Type B pancreatic cell (in vitro differentiated cells): ENCODE measurements at places on chromosomes 3 and 15. TPM values are rescaled to one million over a fixed set of nuclear protein-coding genes. Genes with fewer than 3 reads are reported as not detected.

GRCh38 chr15:69612112-69612511, 159.5 kb downstream of the RPLP1 start:
- H3K27ac ChIP-seq: no peak overlapping the region
- DNase-seq: no peak
- peaks cover 27% of the 10 kb centered on the region for H3K27me3 ChIP-seq
- H3K4me3 ChIP-seq: no peak overlapping the region

GRCh38 chr3:141646760-141647561, 91.1 kb upstream of the RNF7 start:
- no peaks in the 10 kb centered on the region for H3K36me3 ChIP-seq
- H3K27me3 ChIP-seq: no peaks in the 10 kb centered on the region
- H3K4me3 ChIP-seq: no peak overlapping the region
- H3K4me1 ChIP-seq: peaks cover 19% of the 10 kb centered on the region
- H3K27ac ChIP-seq: no peak overlapping the region

DNA sequence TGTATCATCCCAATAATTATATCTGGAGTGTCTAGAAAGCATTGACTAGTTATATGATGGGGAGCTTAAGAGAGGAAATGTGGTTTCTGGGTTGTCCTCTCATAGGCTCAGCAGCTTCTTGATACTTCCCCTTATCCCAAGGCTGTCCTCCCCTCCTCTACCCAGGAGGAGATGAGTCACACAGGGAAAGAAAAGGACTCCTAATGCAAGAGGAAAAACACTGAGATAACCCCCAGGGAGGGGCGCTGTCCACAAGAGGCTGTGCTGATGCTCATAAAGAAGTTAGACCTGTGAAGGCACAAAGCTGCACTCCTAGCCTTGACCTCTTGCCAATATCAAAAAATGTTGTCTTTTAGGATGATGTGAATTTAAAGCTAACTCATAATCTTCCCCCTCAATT, 28.8 kb upstream of the GYG1 start:
- H3K36me3 ChIP-seq: no peaks in the 10 kb centered on the region
- no peak for DNase-seq
- no peaks in the 10 kb centered on the region for H3K27me3 ChIP-seq
- no peaks in the 10 kb centered on the region for H3K4me1 ChIP-seq

DNA sequence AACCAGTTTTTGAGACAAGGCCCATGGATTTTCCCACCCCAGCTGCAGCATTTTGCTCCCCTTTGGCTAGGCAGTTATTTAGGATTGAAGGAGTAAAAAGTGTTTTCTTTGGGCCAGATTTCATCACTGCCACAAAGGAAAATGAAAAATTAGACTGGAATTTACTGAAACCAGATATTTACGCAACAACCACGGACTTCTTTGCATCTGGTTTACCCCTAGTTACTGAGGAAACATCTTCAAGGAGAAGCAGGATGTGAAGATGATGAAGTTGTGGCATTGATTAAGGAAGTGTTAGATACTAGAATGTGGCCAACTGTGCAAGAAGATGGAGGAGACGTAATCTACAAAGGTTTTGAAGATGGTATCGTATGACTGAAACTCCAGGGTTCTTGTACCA, 165.2 kb upstream of the MYRIP start:
- no peak overlapping the region for H3K27ac ChIP-seq
- no peaks in the 10 kb centered on the region for H3K4me1 ChIP-seq
- H3K36me3 ChIP-seq: no peaks in the 10 kb centered on the region
- no peak for DNase-seq
- H3K4me3 ChIP-seq: no peak overlapping the region

- no peak overlapping the region for H3K4me3 ChIP-seq
- H3K27ac ChIP-seq: no peak overlapping the region
- peaks cover 4% of the 10 kb centered on the region for H3K27me3 ChIP-seq
- no peaks in the 10 kb centered on the region for H3K4me1 ChIP-seq
- no peak for DNase-seq
These were observed 52.9 kb upstream of the DYNC1LI1 start for GRCh38 chr3:32623532-32623931.

- H3K27ac ChIP-seq: no peak overlapping the region
- H3K4me3 ChIP-seq: no peak overlapping the region
- peaks cover 4% of the 10 kb centered on the region for H3K27me3 ChIP-seq
These were observed 917.7 kb downstream of the IGSF11 start for GRCh38 chr3:118116991-118117390.

- H3K36me3 ChIP-seq: no peaks in the 10 kb centered on the region
- peaks cover 12% of the 10 kb centered on the region for H3K4me1 ChIP-seq
- DNase-seq: no peak
- peaks cover 9% of the 10 kb centered on the region for H3K27me3 ChIP-seq
- no peak overlapping the region for H3K4me3 ChIP-seq
These were observed 59.2 kb downstream of the CHRD start for GRCh38 chr3:184439096-184439495.

GRCh38 chr3:161199926-161200325, 21.2 kb upstream of the NMD3 start:
- no peaks in the 10 kb centered on the region for H3K27me3 ChIP-seq
- DNase-seq: no peak
- no peak overlapping the region for H3K4me3 ChIP-seq
- H3K4me1 ChIP-seq: no peaks in the 10 kb centered on the region
- peaks cover 3% of the 10 kb centered on the region for H3K36me3 ChIP-seq

GRCh38 chr15:77599357-77599756, 33.4 kb downstream of the LINGO1 start:
- peaks cover 8% of the 10 kb centered on the region for H3K27me3 ChIP-seq
- H3K36me3 ChIP-seq: no peaks in the 10 kb centered on the region
- no peak overlapping the region for H3K27ac ChIP-seq
- peaks cover 17% of the 10 kb centered on the region for H3K4me1 ChIP-seq

GRCh38 chr3:55895897-55896566, 408.9 kb upstream of the WNT5A start:
- H3K4me3 ChIP-seq: no peak overlapping the region
- peaks cover 9% of the 10 kb centered on the region for H3K4me1 ChIP-seq
- DNase-seq: no peak
- peaks cover 18% of the 10 kb centered on the region for H3K27me3 ChIP-seq
- H3K27ac ChIP-seq: no peak overlapping the region

DNA sequence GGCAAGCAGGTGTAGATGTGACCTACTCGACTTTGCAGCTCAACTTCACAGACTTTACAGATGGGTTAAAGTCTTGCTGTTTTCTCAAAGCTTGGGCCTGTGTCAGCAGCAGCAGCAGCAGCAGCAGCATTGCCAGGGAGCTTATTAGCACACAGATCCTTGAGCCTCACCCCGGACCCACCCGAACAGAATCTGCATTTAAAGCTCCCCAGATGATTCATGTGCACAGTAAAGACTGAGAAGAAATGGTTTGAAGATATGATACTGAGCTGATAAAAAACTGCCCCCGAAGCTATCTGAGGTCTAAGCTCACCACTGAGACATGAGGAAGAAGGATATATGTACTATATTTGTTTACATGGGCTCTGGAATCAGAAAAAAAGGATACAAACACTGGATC, 231.7 kb downstream of the ARPP21 start:
- H3K36me3 ChIP-seq: no peaks in the 10 kb centered on the region
- H3K27ac ChIP-seq: no peak overlapping the region
- H3K4me1 ChIP-seq: peaks cover 6% of the 10 kb centered on the region
- H3K4me3 ChIP-seq: no peak overlapping the region
- no peak for DNase-seq

Gene EEF1AKMT4
- 6.4 and 10.2 TPM in 2 replicates for total RNA-seq

Gene MORC1
- not detected in 2 replicates for total RNA-seq

Gene WWTR1
- 45.4 and 65.0 TPM in 2 replicates for total RNA-seq

Gene PLA2G4E
- 0.12 TPM in 1 of 2 replicates, not detected in the other for total RNA-seq

Gene CFAP44
- total RNA-seq: 7.6 and 11.6 TPM in 2 replicates
